COR-L47 (cell line): ENCODE measurements at places on chromosomes 7 and 10.

DNA sequence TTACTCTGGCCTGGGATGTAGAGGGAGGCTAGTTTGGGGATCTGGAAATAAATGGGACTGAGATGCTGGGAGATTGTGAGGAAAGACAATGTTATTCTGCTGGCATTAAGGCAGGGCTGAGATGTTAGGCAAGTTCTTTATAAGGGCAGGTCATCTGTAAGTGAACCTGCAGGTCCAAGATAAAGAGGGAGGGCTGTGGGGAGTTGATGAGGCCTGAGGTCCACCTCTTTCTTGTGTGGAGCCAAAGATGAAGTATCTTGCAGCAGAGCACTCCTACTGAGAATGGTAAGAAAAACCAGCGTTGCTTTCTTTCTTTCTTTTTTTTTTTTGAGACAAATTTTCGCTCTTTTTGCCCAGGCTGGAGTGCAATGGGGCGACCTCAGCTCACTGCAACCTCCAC is 19.1 kb downstream of the CYCS start:
- DNase-seq = no peak

GRCh38 chr10:43041422-43042342 is 35.2 kb upstream of the RET start:
- no peak for DNase-seq

GRCh38 chr7:67487316-67487715 is 490.7 kb downstream of the TYW1 start:
- DNase-seq = no peak

- no peak for DNase-seq
Measured at GRCh38 chr7:155490697-155491628, 33.0 kb downstream of the EN2 start.

DNA sequence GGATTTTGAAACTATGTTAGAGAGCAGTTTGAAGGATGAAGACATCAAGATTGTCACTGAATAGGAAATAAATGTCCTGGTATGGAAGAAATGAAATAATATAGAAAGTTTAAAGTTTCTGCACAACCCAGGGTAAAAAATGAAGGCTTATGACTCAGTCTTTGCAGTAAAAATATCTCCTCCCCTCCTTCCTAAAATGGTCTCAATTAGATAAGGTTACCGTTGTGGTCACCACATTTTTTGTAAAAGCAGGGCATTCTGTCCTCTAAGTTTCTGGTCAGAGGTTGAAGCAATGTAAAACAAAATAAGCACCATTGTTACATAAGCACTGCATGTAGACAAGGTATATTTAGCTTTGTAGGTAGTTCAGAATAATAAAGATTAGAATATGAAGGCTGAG is 403.5 kb downstream of the SUGCT start:
- DNase-seq = no peak

- no peak for DNase-seq
Measured at GRCh38 chr10:186911-187310, 51.7 kb downstream of the ZMYND11 start.

- no peak for DNase-seq
Measured at GRCh38 chr10:90920986-90921666, at the start of gene ANKRD1. ANKRD1 (minus strand) TSS chr10:90921087; CDS start chr10:90921027, 60 bp downstream.

- DNase-seq = no peak
Measured at GRCh38 chr10:33428682-33429081, 94.2 kb upstream of the NRP1 start.

- no peak for DNase-seq
Measured at GRCh38 chr10:1364151-1364910, 308.1 kb downstream of the WDR37 start.

GRCh38 chr7:154690411-154690810 is 312.5 kb downstream of the PAXIP1 start:
- no peak for DNase-seq

DNA sequence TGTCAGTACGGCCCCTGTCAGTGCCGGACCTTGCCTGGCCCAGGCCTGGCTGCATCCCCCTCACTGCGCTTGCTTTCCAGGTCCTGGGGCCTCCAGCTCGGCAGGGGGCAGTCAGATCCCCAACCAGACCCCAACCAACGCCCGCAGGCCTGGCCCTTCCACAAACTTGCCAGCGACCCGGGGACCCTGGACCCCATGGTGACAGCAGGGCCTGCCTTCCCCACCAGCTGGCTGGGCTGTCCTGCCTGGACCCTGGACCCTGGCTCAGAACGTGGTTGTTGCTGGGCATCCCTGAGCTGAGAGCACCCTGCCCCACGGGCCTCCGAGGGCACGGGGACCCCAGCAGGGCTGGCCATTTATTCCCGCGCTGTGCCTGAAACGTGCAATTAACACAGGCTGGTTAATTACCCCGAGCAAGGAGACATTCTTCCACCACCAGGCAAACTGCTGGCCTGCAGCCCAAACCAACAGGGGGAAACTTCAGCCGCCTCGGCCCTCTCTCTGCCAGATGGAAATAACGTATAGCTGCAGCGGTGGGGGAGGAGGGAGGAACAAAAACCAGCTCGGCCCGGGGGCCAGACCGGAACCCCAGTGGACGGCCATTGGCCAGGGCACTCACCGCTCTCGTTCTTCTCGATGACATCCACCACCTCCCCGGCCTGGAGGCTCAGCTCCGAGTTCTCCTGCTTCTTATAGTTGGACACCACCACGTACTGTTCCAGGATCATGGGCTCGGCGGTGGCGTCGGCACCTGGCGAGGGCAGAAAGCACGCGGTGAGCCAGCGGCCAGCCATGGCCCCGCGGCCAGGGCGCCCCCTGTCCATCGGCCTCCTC is 167.1 kb downstream of the NEURL1 start:
- DNase-seq = peak; percentile 56

GRCh38 chr7:129163875-129164544 is 19.5 kb downstream of the TSPAN33 start:
- peak; percentile 41 for DNase-seq

DNA sequence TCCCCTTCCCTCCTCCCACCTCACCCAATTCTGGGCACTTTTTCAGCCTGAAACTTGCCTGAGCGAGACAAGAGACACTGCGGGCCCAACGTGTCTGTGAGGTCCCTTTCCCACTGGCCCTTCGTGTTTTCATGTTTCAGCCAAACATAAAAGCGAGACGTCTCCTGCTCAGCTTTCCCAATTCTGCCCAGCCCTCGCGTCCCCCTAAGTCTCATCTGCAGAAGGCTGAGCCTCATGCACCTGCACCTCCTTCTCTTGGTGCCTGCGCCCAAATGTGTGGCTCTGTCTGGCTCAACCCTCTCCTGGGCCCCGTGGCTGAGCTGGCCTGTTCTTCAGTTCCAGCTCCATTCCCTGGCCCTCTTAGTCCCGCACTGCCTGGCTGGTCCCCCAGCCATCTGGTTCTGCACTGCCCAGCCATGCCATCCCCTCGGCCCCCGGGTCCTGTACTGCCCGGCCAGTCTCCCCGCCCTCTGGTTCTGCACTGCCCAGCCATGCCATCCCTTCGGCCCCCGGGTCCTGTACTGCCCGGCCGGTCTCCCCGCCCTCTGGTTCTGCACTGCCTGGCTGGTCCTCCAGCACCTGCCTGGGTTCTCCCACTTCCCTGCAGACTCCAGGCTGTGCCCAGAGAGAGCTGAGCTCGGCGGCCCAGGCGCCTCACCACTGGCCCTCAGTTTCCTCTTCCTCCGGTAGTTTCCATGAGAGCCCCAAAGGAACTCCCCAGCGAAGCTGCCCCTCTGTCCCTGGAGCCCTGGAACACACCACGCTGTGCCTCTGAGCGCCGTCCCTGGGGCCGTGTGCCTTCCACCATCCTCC is 224.1 kb downstream of the DNAJB6 start:
- no peak for DNase-seq

- peak; percentile 98 for DNase-seq
Measured at GRCh38 chr7:130365511-130366441, 14.5 kb upstream of the CPA1 start.

GRCh38 chr7:104267701-104268368 is 60.0 kb upstream of the ORC5 start:
- peak; percentile 1 for DNase-seq

DNA sequence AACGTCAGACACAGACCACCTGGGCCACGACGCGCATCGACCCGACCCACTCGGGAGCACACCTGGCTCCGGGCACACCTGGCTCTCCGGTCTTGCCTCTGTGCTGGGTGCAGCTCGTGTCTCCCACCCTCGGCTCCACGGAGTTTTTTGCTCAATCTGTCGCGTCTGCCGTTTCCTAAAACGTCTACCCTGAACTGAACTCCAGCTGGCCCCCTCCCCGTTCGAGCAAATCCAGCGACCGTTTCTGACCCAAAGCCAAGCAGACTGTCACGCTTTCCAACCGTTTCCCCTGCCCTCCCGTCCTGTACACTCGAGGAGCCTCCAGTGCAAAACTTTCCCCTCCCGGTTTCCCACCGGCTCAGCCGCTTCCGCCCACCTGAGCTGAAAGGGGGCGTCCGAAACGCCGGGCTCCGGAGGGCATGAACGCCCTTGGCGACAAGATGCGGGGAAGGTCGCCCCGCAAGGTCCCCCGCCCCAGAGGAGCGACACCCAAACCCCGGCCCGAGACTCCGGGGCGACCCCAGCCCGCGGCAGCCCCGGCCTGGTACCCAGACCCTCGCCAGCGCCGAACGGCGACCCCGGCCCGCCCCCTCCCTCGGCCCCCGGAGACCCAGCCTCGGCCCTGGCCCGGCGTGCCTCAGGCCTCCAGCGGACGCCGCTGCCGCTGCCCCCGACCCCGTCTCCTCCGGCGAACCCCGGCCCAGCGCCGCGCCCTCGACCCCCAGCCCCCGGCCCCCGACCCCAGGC is 557 bp downstream of the CYTH3 start:
- no peak for DNase-seq

DNA sequence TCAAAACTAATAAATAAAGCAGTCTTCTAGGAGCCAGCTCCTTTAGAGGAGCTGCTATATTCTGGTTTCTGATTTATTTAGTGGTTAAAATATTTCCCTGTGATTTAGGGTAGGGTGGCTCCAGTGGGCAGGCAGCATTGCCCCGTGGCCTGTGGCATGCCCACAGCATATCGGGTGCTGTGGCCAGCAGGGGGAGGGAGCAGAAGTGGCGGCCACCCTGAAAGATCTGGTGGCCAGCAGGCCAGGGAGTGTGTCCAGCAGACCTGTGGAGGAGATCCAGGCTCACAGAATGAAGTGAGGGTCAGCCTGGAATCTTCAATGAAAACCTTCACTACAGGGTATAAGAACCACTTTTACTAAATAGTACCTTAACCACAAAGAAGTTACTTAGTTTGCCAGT is 189.2 kb downstream of the TAX1BP1 start:
- no peak for DNase-seq

DNA sequence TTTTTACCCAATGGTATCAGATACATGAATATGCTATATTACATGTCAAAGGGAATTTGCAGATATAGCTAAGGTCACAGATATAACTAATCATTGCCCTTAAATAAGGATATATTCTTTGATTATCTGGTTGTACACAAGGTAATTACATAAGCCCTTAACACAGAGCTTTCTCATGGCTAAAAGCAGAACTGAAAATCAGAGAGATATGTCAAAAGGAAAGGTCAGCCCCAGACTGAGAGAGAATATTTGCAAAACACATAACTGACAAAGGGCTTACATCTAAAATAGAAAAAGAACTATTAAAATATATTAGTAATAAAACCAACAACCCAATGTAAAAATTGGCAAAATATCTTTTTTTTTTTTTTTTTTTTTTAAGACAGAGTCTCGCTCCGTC is 1029.5 kb upstream of the LRRN3 start:
- no peak for DNase-seq

DNA sequence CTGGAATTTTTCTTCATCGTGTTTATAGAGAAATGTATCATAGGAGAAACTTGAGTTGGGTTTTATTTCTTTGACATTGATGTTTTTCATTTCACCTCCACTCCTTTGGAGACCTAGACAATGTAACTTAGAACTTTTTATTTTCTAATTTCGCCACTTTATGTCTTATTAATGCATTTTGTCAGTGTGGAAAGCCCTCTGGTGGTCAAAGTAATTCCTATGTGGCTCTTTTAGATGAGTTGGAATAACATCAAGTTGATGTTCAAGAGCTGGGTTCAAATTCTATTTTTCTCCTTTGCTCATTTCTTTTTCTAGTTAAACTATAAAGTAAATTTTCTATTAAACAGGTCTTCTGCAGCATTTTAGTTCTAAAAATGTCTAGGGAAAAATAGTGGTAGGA is 478.6 kb downstream of the LRMDA start:
- DNase-seq = no peak

GRCh38 chr10:100888957-100889356 is 23.8 kb upstream of the SLF2 start:
- no peak for DNase-seq

GRCh38 chr10:80613466-80614170 is 75.9 kb downstream of the SH2D4B start:
- DNase-seq = no peak

GRCh38 chr10:33137356-33138005 is 179.5 kb upstream of the ITGB1 start:
- DNase-seq = no peak

DNA sequence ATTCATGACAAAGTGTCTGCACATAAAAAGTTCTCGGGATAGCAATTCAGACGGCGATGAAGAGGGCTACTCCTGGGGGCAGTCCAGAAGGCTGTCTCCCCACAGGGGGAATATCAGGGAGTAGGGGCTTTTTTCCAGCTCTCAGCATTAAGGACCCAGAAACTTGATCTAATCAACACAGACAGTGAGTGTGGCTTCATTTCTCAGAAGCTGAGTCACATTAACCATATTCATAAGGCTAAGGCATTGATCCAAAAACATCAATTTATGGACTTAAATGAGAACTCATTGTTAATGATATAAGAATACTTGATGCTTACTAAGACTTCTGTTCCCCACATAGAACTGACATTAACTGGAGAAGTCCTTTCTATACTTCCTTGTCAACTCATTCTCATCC is 87.5 kb upstream of the AOAH start:
- DNase-seq = no peak

DNA sequence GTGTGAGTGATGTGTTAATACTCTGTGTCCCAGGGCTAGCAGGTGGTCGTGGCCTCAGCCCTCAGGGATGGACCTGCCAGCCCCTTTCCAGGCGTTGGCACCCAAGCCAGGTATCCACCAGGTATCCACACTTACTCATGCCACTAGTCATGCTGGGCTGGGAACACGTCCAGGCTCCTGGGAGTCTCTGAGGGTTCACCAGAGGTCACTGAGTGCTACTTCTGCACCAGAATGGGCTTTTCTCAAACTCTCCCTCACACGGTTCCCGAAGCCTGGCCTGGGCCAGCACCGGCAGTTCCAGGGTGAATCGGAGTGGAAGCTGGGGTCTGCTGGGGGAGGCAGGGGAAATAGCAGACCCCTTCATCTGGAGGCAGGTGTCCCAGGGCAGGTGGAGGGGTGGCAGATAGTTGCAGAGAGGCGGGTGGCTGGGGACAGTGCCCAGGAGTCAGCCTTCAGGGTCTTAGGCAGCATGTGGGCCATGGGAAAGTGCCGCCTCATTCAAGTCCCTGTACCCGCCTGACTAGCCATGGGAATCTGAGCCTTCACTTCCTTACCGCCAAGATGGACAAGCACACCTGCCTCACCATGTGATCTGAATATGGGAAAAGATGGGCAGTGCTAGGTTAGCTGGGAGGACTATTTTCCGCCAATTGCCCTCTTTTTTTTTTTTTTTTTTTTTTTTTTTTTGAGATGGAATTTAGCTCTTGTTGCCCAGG is 95.5 kb upstream of the GTF2I start:
- no peak for DNase-seq
